ENCODE measurements at places on chromosomes 7 and 10.

GRCh38 chr7:50327443-50327842 is 22.9 kb downstream of the IKZF1 start:
- no peak for DNase-seq

DNA sequence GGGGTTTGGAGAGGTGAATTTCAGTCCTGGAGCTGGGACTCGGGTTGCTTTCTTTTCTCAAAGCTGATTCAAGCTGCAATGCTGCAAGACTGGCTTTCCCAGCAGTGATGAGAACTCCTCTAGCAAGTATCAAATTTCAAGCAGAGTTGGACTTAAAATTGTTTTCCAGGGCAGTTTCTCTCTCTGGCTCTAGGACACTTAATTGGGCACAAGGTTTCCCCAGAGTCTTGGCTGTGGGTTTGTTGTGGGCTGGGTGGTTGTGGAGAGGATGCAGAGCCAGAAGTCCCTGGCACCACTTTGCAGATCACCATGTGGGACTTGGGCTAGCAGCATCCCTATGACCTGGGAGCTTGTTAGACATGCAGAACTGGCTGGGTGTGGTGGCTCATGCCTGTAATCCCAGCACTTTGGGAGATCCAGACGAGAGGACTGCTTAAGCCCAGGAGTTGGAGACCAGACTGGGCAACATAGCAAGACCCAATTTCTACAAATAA is 16.8 kb downstream of the AKR1B15 start:
- DNase-seq: no peak

- no peak for DNase-seq
These were observed 142.3 kb upstream of the EFCAB10 start for GRCh38 chr7:105723572-105723971.

GRCh38 chr10:111384556-111384955 is 307.7 kb downstream of the ADRA2A start:
- DNase-seq: no peak

DNA sequence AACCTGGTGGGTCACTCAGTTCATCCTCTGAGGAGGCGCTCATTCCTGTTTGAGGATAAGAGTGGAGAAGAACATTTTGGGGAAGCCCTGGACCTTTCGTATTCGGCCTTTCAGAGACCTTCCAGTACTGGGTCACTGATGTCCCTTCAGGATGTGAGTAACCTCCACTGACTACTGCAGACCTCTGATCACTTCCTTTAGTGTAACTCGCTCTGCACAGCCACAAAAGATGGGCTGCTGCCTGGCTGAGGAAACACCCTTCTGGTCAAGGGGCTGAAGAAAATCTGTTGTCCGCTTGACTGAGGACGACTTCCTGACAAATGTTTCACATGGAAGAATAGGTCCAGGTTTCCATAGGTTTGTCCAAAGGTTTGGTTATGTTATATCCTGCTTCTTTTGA is 15.9 kb upstream of the TBXAS1 start:
- no peak for DNase-seq

DNA sequence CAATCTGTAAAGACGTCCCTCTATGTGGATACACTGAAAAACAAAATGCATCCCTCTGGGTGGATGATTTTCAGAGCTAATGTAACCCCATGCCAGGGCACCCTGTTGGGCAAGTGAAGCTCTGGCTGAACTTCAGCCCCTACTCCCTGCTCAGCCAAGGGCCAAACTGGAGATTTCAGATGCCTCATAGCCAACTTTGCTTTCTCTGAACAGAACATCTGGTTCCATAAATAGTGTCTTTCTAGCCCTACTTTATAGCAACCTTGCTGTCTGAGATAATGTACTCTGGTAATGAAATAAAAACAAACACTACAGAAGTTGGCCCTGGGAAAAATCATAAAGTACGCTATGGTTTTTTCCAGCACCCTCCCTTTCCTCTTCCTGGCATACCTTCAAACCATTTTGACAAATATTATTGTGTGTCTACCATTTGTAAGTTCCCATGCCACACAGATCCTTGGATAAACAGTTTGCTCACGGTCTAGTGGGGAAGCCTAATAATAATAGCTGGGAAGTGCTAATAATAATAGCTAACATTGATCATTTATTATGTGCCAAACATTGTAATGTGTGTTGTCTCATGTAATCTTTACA is 3.4 kb downstream of the ENTPD1 start:
- no peak for DNase-seq

DNA sequence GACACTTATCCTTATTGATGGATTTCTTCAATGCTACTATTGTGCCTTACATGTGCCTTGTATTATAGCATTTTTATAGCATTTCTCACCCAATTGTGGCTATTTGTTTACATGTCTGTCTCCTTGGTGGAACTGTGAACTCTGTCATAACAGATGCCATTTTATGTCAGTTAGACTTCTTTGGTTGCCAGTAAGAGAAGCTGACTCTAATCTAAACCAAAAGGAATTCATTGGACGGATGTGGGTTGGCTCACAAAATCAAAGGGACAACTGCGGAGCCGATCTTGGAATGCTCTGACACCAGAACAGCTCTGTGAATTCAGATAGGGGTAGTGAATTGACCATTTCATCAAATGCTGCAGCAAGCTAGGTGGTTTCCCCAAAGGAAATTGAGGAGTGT is 15.0 kb downstream of the GARIN1A start:
- no peak for DNase-seq

- no peak for DNase-seq
These were observed 174.4 kb downstream of the ELFN1 start for GRCh38 chr7:1844336-1844950.

All from activated naive CD8-positive, alpha-beta T cell treated with anti-CD3 and anti-CD28 coated beads, Interleukin-2, amount 50 U/mL, for 24 hours (primary cell).